Cerebellum (tissue), 4 donors: ENCODE measurements at places on chromosomes 13 and 19. TPM values are rescaled to one million over a fixed set of nuclear protein-coding genes. Genes with fewer than 3 reads are reported as not detected.

PPP6R1 gene
- 15.4 TPM for total RNA-seq

DLL3 gene
- 16.8 TPM for total RNA-seq

FAM124A gene
- 11.7 TPM for total RNA-seq

SERPINE3 gene
- total RNA-seq, result 0.27 TPM

DNA sequence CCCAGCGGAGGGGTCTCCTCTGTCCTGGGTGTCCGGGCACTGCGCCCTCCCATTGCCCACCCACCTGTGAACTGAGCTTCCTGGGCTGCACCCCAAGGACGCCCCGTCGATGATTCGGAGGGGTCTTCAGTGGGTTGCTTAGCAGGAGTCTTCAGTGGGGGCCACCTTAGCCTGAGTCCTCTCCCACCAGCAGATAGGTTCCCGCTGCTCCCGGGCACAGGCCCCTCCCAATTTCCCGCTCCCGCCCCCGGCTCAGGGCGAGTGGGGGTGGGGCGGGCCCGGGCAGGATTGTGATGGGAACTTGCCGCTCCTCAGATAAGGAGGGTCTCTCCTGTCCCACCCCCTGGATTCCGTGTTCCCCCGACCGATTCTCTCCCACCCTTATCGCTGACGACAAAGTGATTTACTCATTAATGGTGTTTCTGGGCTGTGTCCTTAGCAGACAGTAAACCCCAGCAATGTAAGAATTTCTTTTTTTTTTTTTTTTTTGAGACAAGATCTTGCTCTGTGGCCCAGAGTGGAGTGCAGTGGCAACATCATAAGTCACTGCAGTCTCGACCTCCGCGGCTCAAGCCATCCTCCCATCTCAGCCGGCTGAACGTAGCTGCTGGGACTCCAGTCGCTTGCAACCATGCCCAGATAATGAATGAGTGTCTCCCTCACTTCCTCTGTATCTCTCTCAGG, 655 bp upstream of the S1PR5 start:
- no peak for DNase-seq

DNA sequence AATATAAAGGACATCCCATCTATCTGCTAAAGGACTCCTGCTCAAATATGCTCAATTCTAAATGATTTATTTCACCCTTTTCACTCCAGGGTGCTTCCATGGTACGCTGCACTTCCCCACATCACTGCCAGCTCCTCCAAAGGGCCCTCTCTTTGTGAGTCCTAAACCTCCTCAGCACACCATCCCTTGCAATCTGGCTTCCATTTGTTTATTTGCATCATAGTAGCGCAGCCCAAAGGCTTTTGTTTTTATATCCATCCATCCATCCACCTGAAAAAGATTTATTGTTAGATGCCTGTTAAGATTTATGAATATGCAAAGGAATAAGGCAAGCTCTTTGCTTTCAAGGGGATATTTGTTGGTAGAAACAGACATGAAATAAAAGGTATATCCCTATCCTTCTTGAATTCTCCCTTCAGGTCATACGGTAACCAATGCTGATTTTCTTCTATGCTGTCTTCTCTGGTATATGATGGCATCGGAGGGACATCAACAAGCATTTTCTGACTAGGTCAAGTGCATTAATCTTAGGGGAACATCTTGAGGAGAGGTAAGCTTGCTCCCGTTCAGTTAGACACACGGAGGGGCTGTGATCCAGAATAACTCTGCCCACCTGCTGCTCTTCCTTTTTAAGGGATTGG, 397.6 kb downstream of the LIG4 start:
- DNase-seq, result no peak

- no peak for DNase-seq
These were observed 23.3 kb downstream of the PRR12 start for GRCh38 chr19:49614096-49614833.

DNA sequence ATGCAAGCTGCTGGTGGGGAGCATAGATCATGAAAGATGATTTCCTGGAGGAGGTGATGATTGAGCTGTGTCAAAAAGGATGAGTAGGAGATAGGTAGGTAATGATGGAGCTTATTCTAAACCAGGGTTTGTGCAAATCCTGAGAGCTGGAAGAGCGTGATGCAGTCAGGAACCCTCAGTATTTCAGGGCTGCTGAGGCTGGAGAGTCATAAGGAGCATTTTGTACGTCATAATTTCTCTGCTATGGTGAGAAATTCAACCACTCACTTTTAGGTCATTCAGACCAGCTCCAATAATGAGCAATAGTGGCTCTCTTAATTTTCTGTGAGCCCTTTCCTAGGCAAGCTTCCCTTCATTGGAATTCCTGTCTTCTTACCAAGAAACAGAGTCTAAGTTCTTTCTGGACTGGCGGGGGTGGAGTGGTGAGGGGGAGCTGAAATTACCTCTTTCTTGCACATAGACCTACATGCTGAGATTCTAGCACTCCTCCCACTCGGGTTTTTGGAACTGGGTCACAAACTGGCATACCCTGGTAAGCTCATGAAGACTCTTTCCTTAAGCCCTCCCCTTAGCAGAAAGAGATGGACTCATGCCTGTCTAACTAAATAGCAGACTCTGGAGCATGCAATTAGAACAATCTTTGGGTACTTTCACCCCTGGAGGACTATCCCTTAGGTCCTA, 62.2 kb upstream of the MYCBP2 start:
- no peak for DNase-seq

DNA sequence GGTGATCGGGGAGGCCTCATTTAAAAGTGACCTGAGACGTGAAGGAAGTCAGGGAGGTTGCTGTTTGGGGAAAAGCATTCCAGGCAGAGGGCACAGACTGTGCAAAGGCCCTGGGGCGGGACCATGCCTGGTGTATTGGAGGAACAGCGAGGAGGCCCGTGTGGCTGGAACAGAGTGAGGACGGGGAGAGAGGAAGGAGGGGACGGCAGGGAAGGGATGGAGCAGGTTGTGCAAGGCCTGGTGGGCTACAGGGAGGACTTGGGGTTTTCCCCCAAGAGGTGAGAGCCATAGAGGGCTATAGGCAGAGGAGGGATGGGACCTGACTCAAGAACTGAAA, 17.2 kb downstream of the PTPRS start:
- DNase-seq, result no peak

- no peak for DNase-seq
These were observed 147.2 kb upstream of the ZNF507 start for GRCh38 chr19:32197896-32198882.

GRCh38 chr19:20278342-20278741, 111.3 kb downstream of the ZNF486 start:
- DNase-seq, result no peak

- DNase-seq, result no peak
These were observed 3.3 kb upstream of the CEACAM7 start for GRCh38 chr19:41691268-41691970.

GRCh38 chr13:93318534-93319254, 92.1 kb downstream of the GPC6 start:
- DNase-seq, result no peak
